ENCODE measurements at places on chromosomes 7 and 10.

- DNase-seq = no peak
These were observed 71.7 kb upstream of the ADAM12 start for GRCh38 chr10:126459878-126460481.

DNA sequence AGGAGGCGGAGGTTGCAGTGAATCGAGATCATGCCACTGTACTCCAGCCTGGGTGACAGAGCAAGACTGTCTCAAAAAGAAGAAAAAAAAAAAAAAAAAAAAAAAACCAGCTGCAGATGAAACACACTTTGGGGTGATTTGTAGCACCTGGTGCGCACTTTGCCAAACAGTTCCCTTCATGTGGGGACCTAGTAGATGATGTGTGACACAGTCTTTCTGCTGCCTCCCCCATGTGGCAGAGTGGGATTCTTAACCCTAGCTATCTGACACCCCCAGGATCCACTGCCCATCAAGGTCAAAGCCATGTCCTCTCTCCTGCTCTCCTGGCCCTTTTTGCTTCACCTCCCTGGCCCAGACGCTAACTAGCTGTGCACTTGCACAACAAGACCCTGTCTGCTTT lies 52.1 kb upstream of the PDZD8 start:
- no peak for DNase-seq

DNA sequence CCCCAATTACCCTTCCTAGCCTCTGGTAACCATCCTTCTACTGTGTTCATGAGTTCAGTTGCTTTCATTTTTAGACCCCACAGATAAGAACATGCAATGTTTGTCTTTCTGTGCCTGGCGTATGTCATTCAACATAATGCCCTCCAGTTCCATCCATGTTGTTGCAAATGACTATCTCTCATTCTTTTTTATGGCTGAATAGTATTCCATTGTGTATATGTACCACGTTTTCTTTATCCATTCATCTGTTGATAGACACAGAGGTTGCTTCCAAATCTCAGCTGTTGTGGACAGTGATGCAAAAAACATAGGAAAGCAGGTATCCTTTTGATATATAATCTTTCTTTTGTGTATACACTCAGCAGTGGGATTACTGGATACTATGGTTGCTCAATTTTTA lies 51.2 kb downstream of the RAPGEF5 start:
- no peak for DNase-seq

GRCh38 chr7:70520611-70521010 lies 611.3 kb upstream of the GALNT17 start:
- no peak for DNase-seq

DNA sequence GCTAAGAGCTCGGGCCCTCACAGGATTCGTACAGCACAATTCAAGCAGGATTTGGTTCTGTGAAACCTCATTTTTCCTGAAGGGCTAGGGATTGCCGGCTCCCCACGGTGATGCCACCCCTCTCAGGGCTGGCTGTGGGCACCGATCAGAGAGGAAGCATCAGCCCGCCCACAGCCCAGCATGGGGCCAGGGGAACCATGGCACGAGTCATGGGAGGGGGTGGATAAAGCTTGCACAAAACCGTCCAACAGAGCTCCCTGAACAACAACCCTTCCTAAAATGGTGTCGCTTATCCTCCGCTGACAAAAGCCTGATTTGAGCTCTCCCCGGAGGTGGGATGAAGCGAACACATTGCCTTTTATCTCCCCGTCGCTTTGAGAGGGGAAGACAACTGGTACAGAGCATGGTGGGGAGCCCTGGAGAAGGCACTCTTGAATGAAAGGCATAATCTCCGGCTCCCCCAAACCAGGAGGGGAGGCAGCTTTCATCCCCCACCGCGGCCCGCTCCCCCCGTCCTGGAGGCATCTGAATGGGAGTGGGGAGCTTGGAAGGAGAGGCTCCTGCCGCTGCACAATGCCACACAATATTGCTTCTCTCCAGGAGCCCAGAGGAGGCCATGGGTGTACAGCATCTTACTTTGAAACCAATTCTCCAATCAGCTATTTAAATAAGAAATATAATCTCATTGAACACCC lies 144.0 kb downstream of the RPS24 start:
- DNase-seq = no peak

DNA sequence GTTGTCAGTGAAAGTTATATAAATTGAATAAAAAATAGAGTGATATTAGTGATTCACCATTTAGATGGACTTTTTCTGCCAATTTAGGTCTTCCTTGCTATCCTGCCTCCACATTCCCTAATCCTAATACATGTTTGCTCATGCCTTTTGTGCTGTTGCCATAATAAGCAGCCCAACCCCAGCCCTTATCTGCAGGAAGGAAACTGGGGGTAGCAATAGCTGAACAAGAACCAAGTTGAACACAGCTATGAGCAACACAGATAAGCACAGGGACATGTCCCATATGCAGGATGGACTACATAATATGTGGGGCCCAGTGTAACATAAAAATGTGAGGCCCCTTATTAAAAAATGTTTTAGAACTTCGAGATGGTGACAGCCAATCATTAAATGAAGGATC lies 91.2 kb upstream of the AHR start:
- DNase-seq = no peak

DNA sequence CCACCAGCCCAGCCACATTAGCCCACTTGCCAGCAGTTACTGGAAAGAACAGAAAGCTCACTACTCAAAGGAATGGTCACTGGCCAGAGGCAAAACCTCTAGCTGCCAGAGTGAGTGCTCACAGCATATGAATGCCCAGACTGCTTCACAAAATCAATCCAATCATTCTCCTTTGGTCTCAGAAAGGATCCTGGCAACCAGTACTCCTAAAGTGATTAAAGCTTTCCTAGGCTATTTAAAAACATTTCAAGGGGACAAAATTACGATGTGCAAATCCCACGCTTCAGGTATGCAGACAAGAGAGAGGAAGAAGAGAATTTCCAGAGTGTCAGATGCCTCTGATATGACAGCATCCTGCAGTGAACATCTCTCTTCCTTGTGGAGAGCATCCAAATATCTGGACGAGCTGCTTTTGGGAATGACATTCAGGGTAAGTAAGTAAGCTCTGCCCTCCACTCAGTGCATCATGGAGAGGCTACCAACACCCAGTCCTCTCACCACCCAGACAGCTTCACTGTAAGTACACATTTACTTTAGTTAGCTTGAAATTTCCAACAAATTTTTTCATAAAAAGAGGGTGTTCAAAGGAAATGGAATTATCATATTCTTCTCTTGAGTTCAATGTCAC lies 25.1 kb downstream of the ICA1 start:
- no peak for DNase-seq

DNA sequence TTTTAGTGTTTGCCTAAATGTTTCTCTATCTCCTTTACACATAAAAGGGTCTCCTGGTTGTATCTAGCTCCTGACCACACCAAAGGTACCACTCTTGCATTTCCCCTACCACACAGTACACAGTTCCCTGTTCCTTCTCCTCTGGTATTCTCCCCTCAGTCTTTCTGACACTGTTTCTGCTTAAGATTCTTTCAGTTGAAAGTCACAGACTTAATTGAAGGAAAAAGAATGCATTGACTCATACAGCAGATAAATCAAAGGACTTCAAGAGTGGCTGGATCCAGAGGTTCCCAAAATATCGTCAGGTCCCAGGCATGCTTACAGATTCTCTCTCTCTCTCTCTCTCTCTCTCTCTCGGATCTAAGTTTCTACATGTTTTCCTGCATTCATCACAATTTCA lies 185.6 kb upstream of the LRGUK start:
- DNase-seq = no peak

DNA sequence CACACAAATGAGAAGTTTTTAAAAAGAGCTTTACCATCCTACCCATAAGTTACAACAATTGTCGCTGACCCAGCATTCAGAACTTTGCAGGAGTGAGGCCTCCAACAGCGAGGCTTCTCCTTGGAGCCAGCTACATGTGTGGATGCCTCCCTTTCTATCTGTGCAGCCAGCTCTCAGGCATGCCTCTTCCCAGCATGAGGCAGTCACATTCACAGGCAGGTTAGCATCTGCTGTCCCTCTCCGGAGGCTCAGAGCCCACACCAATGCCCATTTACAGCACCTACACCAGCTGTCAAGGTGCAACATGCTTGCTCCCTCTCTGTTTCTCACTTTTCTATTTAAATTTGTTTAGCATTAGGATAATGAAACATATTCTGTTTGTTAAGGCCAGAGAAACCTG lies 278.7 kb upstream of the PODXL start:
- no peak for DNase-seq

DNA sequence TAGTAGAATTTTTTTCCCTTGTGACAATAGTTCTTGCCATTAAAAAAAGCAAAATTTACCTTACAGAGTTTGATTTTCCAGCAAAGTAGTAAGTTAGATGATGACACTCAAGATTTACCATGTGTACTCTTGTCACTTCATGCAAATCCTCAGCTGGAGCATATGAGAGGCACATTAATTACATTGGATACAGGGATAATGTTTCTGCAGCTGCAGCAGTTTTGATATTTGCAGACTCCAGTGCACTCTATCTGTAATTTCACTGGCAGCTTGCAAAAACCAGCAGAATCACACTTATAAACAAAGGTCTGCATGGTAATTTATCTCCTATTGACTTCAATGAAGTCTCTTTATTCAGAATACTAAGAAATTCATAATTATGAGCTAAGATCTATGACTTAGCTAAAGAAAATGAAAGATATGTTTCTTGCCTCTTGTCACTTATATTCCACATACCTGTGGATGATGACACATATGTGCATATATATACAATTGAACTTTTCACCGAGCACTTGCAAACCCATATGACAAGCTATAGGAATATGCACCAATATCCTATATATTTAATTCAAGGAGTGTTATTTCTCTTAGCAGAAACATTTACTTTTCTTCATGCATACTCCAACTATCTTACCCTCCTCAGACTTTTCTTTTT lies 530.6 kb downstream of the PHTF2 start:
- no peak for DNase-seq

DNA sequence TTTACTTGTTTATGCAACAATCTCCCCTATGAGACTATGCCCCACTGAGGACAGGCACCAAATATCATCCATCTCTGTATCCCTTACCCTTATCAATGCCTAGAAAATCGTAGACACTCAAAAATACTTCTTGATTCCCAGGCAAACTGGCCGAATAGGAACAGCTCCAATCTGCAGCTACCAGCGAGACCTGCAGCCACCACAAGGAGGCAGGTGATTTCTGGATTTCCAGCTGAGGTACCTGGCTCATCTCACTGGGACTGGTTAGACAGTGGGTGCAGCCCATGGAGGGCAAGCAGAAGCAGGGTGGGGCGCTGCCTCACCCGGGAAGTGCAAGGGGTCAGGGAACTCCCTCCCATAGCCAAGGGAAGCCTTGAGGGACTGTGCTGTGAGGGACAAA lies 10.8 kb upstream of the PPP1R3C start:
- DNase-seq = no peak

- DNase-seq = peak; percentile 54
These were observed 181.6 kb downstream of the PTPN20 start for GRCh38 chr10:47092831-47093230.

DNA sequence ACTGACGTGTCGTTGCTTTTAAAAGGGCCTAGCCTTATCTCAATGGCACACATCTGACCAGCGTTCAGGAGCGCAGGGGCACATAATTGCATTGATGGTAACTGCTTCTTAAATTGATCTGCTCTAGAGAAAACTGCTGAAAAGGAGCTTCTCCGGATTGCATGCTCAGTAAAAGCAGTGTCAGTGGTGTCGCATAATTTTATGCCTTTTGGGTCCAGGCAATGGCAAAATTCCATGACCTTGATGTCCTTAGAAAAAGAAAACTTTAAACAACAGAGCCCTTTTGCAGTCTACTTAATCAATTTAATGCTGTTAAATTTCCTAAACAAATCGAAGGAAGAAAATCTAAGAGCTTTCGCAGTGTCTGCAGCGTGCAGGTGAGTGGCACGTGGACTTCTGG lies 75.7 kb downstream of the PTPRE start:
- DNase-seq = no peak

DNA sequence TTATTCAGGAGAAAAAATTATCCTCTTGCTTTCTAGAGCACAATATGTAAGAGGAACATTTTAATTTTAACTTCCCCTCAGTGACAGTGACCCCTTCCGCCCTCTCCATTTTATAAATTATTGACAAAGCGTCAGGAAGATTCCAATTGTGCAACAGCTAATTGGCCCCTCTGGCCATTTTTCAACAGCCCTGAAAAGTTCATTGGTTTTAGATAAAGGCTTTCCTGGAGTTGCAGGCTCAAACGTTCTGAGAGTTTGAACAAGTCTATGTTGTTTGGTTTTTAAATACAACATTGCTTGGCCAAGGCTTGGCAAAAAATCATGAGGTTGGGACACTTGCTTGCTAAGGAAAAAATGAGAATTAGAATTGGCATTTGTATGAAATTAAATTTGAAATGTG lies 422.2 kb upstream of the ANKRD30A start:
- no peak for DNase-seq

DNA sequence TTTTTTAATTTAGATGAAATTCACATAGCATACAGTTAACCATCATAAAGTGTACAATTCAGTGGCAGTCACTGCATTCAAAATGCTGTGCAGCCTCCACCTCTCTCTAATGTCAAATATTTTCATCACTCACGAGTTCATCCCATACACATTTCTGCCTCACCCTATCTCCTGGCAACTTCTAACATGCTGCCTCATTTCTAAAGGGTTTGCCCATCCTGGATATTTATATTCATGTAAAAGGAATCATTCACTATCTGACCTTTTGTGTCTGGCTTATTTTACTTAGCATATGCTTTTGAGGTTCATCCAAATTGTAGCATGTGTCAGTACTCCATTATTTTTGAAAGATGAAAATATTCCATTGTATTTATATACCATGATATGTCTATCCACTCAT lies 286.9 kb upstream of the VSTM2A start:
- DNase-seq = no peak

GRCh38 chr7:20298486-20298901 lies 32.2 kb upstream of the ITGB8 start:
- no peak for DNase-seq

GRCh38 chr10:17128261-17128660 lies 1.4 kb downstream of the CUBN start:
- DNase-seq = peak; percentile 44

DNA sequence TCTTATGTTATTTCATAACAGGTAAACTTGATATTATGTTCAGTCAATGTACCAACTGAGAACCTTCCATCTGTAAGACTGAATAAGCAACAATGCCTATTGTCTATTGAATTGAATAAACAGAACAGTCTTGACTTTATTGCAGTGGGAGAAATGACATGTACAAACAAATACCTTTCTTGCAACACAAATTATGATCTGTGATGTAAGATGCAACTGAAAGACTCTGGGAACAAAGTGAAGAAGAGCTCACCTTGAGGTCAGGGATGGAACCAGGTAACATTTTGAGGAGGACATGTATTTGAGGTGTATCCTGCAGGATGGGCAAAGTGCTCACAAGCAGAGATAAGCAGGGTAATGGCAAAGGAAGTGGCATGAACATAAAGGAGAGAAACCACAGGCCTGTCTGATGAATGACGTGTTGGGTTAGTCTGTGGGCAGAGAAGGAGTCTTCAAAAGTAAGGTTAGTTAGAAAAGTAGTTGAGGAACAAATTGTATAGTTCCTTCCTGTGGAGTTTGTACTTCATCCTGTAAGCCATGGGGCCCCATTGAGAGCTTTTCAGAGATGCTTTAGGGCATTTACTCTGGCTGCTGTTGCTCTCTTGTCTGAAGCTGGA lies 9.5 kb downstream of the PNLIPRP3 start:
- DNase-seq = no peak

Measured in aorta (tissue), 5 donors.